Stimulated activated CD8-positive, alpha-beta memory T cell treated with anti-CD3 and anti-CD28 coated beads, Interleukin-4, amount 100 ng/mL, for 4 hours (primary cell): ENCODE measurements at places on chromosomes 16 and 17.

GRCh38 chr17:17719966-17720543 lies 38.8 kb downstream of the RAI1 start:
- no peak for DNase-seq

DNA sequence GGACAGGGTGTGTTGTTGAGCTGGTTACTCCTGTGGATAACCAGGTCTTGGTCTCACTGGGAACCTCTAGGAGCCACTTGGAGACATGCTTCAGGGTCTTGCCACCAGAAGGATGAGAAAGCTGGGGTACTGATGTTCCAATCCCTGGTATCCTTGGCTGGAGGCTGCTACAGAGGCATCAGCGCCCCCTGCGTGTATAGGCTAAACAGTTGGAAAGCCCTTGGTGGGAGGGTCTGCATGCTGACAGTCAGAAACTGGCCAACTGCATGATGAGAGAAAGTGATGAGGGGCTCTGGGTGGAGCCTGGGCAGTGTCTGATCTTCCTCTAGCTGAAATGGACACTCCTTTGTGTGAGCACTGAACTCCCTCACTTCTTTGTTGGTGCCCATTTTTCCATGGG lies 536.9 kb downstream of the XYLT1 start:
- no peak for DNase-seq

DNA sequence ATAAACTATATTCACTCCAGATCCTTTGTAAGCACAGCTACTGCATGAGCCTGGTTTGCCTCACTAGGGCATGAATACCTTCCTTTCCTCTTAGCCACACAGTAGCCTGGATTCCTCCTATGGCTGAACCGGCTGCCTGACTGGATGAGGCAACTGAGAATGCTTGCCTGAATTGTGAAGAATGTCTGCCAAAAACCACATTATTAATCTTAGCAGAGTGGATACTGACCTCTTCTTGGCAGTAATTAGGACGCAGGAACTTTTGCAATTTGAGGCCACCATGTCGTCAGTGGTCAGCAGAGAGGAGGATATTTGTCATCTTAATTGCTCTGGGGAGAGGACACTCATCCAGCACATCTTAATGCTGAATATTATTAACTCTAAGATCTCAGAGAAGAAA lies 651.8 kb upstream of the GOT2 start:
- DNase-seq = no peak

- DNase-seq = no peak
Observed at GRCh38 chr16:97822-98221, 19.8 kb downstream of the MPG start.

GRCh38 chr17:19322129-19322505 lies 40.4 kb downstream of the B9D1 start:
- no peak for DNase-seq

DNA sequence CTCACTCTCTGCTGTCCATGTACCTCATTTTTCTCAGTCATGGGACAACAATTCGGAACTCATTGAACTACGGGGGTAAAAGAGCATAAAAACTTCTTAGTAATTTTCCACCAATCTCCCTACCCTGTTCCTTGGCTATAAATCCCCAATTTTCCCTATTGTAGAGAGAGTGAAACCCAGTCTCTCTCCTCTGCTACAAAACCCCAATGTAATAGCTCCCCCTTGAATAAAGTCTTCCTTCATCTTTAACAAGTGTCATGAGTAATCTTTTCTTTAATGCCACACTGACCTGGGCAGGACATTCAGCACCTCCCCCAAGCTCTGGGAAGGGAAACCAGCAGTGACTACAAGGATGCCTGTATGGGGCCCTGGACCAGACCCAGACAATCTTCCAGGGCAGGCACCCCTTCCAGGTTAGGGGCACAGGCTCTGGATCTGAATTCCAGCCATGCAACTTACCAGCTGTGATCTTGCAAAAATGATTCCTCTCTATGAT lies 10.2 kb upstream of the EIF1 start:
- no peak for DNase-seq

GRCh38 chr16:89018282-89019158 lies 41.5 kb upstream of the CBFA2T3 start:
- no peak for DNase-seq

- DNase-seq = no peak
Observed at GRCh38 chr16:27241658-27242057, 26.9 kb downstream of the NSMCE1 start.

DNA sequence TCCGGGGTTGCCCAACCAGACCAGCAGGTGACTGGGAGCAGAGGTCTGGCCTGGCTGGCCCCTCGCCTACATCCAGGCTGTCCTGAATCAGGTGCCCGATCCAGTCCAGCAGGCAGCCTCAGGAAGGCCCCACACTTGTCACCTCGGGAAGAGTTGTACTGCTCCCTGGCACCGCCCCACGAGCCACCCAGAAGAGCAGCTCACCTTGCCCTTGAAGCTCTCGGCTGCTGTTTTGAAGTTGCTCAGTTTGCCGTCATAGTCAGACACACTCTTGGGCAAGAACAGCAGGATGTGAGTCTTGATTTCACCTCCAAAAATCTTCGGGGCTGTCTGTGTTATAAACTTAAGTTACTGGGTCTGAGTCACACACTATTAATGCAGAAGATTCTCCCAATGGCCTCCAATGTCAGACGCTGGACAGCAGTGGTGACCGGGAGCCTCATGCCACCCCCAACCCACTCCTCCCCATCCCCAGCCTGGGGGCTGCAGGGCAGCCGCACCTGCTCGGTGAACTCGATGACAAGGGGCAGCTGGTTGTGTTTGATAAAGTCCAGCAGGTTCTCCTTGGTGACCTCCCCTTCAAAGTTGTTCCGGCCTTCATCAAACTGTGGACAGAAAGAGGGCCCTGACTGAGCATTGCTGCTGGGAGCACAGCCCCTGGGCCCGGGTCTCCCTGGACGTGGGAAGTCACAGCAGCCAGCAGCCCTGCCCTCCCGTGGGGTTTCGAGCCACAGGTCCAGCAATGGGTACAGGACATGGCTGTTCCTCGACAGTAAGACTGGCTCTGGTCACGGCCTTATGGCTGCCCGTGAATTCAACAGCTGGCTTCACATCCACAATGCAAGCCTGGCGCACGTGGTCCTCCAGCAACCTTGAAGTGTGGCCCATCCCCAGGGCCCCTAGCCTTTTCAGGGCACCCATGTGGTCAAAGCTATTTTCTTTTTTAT lies 12.2 kb upstream of the PPP1R27 start:
- no peak for DNase-seq

DNA sequence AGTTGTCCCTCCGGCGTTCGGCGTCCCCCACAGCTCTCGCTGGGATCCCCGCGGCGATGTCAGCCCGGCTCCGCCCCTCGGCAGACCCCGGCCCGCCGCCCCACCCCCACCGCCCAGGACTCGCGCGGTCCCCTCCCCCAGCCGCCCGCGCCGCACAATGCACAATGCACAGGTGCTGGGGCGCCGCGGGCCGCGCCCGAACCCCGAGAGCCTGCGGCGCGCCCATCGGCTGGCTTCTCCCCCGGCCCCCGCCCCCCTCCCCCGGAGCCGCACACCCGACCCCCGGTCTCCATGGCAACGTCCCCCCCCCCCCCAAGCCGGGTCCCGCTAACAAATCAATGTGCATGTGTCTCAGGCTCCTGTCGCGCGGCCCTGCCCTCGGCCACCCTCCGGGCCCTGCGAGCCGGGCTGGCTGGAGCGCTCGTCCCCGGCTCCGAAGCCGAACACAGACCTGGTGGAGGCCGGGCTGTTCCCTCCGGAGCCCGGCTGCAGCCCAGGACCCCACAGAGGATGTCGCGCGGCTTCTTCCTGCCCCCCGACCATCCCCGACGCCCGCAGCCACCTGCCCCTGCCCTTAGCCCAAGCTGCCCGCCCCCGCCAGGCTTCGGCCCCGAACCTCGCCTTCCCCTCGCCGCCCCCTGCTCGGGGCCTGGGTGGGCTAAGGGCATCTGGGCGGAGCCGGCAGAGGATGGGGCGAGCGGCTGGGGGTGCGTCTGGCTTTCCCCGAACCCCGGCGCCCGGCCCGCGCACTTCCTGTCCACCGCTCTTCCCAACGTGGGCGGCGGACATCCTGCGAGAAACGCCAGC lies 818 bp upstream of the CBX8 start:
- DNase-seq = no peak

GRCh38 chr17:18251204-18251603 lies 7.3 kb downstream of the FLII start:
- no peak for DNase-seq

GRCh38 chr16:30987581-30988190 lies 2.7 kb downstream of the HSD3B7 start:
- DNase-seq = no peak

DNA sequence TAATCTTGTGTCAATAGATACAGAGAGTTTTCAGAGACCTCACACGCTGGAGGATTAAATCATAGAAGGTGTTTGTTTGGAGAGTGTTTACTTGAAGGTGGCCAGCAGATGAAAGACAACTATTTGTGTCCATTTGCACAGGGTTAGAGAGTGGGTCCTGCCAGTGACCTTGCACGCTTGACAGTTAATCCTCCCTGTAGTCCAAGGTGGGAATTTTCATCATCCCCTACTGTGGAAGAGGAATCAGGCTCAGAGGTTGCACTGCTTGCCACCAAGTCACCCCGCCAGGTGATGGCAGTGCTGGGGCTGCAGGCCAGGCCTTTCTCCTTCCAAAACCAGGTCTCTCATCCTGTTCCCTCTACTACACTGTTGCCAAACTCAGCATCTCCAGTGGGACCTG lies 12.3 kb downstream of the CDH1 start:
- DNase-seq = no peak

GRCh38 chr17:45857977-45858708 lies 13.5 kb downstream of the SPPL2C start:
- DNase-seq = no peak

DNA sequence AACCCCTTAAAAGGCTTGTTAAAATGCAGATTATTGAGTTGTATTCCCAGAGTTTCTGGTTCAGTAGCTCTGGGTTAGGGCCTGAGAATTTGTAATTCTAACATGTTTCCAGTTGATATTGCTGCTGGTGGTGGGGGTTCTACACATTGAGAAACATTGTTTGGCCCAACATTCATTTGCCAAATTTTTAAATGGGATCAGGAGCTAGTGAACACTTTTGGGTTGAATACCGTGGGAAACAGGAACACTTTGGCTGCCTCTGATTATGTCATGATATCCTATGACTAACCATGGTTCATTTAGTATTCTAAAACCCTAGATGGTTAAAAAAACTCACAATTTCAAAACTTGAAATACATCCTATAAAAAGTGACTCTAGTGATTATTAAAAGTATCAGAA lies 89.3 kb downstream of the RPGRIP1L start:
- no peak for DNase-seq

GRCh38 chr17:67481808-67482207 lies 104.7 kb downstream of the PITPNC1 start:
- DNase-seq = no peak

- DNase-seq = no peak
Observed at GRCh38 chr16:56789360-56789759, 59.4 kb downstream of the NUP93 start.
